ENCODE measurements at places on chromosomes 7 and 10.

DNA sequence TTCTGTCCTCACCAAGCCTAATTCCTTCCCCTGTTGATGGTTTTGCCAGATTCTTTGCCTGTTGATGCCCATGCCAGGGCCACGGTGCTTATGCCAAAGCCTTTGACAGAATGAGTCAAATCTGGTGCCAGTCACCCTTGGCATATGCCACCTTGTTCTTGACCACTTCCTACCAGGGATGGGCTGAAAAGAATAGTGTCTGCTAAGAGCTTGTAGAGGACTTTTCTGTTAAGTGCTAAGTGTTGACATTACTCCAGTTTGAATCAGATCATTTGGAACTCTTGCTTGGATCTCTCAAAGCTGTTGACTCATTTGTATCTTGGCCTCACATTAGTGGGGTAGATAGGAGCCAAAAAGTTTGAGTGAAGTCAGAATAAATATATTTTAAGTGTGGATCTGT, 661.2 kb downstream of the AUTS2 start:
- DNase-seq, result no peak

- DNase-seq, result peak; percentile 42
These were observed 101.0 kb upstream of the AGR3 start for GRCh38 chr7:16982640-16983350.

GRCh38 chr7:130875-131780, 61.2 kb upstream of the FAM20C start:
- no peak for DNase-seq

DNA sequence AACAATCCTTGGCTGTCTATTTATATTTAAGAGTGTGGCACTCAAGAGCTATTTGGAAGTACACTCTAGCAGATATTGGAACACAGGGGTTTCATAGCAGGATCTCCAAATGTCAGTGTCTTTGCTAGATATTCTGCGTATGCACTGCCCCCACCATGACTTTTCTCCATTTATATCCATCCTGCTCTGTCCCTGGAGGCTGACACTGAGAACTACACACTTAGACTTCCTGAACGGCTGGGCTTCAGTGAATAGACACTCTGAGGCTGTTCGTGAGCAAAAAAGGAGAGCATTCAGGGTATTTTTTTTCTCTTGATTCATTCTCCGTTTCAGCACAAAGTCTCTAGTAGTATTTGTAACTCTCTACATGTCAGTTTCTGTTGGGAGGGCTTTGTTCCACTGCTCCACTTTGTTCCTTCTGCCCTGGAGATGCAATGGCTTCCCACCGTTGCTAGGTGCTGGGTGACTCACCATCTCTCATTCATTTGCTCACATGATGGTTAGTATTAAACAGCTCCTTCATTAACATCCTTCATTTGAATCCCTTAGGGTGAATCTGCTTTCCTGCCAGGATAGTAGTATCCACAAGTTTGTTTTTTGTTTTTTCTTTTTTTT, 155.9 kb upstream of the SLC13A1 start:
- DNase-seq, result peak; percentile 24

GRCh38 chr10:116553378-116553980, 7.7 kb downstream of the PNLIP start:
- DNase-seq, result no peak

- DNase-seq, result no peak
These were observed 29.7 kb downstream of the PPIF start for GRCh38 chr10:79376751-79377556.

DNA sequence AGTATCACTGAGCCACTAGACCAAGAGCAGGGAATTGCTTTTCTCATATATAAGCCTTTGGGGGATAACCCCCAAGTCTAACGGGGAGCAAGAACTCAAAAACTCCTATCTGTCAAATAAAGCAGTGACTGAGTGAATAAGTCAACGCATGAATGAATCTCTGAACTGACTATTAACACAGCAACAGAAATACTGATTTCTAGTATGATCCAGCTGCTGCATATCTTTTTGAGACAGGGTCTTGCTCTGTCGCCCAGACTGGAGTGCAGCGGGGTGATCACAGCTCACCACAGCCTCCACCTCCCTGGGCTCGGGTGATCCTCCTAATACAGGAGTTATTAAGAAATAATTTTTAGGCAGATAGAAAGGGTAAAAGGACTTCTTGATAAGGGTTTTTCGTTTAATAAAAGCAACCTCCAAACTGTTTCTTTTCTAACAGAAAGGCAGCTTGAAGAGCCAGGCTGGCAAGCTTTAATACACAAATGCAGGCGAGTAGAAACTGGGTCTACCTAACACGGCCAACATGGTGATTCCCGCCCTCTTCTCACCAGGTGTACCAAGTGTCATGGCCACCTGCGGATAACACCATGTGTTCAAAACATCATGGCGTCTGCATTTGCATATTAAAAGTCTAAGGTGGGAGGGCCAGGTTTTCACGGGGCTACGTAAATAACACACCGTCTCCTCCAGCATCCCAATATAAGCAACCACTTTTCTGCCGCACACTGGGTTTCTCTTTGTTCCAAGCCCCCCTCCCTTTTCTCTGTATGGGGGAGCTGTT, 631.9 kb downstream of the PARD3 start:
- DNase-seq, result no peak

GRCh38 chr10:8183241-8183704, 128.8 kb downstream of the GATA3 start:
- DNase-seq, result no peak

- peak; percentile 26 for DNase-seq
These were observed 36.1 kb downstream of the PSAP start for GRCh38 chr10:71814922-71815411.

DNA sequence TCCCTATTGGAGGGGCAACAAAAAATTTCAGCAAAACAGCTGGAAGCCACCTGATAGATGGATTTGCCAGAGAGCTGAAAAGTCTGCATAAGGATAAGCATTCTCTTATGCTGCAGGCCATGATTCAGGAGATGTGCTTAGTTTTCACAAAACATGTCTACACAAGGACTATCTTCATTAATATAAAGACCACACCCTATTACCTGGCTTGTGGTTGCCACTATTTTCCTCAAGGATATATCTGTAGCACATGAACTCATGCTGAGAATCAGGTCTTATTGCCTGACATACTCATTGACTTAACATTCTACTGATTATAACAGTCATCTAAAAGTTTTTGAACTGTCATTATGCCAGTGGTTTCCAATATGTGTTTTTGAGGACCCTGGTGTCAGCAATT, 7.1 kb upstream of the COL17A1 start:
- no peak for DNase-seq

DNA sequence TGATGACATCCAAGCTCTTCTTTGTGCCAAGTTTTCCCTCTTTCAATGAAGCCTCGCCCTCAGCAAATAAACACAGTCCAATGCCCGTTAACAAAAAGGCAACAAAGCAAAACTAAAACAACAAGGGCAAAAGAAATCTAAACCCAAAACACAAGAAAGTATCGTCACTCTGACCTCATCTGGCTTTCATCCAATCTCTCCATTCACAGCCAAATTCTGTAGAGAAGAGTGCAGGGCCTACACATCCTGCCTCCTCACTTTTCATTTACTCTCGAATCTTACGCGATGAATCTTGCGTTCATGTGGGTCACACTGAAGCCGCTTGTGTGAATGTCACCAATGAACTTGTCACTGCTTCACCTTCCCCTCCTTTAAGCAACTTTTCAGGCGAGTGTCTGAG, 15.9 kb upstream of the AKR1E2 start:
- DNase-seq, result no peak
